ENCODE measurements at places on chromosomes 5 and 9.

DNA sequence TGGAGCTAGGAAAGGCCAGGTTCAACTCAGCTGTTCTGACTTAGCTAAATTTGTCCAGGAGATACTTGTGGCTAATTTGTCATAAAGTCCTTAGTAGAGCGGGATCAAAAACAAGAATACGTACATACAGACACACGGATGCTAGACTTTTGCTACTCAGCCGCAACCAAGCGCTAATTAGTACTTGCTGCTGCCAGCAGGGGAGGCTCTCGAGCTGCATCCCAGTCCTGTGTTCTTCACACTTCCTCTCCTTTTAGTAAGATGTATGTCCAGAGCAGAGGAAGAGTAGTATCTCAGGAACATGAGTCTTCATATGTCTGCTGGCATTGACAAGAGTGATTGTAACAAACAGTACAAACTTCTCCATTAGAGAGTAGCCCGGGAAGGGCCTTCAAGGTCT lies 58.3 kb downstream of the CYFIP2 start:
- no peak for DNase-seq

DNA sequence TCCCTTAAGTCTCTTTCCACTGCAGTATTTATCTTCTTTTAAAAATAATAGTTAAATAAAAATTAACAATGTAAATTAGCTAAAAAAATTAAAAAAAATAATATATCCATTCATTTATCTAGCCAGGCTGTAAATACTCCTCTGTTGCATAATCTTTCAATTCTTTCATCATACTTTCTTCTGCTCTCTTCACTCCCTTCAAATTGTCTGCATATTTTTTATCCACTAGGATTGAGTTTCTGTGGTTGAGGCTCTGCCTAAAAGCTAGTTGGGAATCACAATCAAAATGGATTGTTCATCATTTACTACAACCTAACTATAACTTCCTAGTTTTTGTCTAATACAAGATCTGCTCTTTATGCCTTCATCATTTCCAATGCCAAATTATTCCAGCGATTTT lies 182.2 kb downstream of the PDE4D start:
- DNase-seq = no peak

- DNase-seq = no peak
Measured at GRCh38 chr5:40224421-40224820, 455.3 kb upstream of the PTGER4 start.

GRCh38 chr5:53575101-53575500 lies 14.7 kb downstream of the NDUFS4 start:
- no peak for DNase-seq

DNA sequence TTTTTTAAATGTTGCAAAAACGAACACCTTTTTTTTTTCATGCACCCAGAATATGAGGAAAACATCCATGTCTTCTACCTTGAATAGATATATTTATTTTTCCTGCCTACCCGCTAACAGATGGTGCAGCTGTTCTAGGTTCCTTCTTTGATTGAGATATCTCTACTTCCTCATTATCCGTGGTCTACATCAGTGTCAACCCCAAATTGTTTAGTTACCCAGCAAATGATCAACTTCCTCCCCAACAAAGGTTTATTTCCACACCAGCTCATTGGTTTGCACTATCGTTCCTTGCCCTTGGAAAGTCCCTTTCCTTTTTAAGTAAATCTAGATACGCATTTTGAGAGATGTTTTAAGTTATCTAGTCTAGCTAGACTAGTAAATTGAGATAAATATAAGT lies 166.4 kb downstream of the PRR16 start:
- DNase-seq = no peak

- DNase-seq = no peak
Measured at GRCh38 chr5:2267991-2268390, 385.3 kb upstream of the IRX4 start.

GRCh38 chr5:114176356-114176755 lies 185.5 kb upstream of the KCNN2 start:
- no peak for DNase-seq

DNA sequence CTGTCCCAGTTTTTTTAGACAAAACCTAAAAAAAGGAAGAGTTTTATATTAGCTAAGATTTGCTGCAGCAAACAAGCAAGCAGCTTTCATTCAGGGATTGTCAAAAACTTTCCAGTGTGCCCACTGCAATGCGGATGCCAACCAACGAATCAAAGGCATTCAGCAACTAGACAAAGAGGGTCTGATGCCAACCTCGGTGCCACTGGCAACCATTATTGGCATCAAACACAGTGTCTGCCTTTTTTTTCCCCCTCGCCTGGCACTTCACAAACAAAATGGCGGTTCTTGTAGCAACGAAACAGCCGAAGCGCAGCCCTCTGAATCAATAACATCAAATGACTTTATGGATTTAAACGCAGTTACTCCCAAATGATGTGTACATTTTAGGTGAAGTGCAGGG lies 10.4 kb downstream of the NFIB start:
- no peak for DNase-seq

DNA sequence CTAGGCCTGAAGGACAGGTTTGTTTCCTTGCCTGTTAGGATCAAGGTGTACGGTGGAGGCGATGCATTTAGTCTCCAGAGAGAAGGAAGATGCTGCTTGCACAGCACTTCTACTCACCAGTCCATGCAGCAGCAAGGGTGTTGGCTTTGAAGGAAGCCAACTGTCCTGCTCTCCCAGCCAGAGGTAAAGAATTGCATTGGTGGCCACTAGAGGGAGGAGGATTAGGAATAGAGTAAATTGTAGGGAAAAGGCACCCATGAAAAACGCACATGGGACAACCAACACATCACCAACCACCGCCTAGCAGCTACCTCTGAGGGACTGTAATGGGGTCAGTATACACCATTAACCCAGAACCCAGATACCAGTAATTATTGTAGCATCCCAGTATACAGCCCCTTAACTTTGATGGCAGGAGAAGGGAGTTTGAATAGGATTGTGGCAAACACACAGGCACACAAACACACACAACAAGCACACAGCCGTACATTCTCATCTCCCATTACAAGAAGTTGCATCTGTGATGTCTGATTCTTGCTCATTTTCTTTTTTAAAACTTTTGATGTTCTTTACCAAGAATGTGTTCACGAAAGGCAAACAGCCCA lies 267.7 kb downstream of the ADAMTS6 start:
- DNase-seq = no peak

DNA sequence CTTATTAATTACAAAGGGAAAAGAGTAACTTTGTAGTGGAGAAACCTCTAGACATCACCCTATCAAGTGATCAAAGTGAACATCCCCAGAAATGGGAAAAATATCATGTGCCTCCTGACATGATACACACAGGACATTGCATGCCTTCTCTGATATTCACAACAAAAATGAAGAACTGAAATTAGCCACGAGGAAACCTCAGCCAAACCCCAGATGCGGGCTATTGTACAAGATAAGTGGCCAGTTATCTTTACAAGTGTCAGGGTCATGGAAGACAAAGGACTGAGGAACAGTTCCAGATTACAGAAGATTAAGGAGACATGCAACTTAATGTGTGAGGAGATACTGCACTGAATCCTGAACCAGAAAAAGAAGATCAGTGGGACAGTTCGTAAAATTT lies 23.8 kb upstream of the NPM1 start:
- no peak for DNase-seq

DNA sequence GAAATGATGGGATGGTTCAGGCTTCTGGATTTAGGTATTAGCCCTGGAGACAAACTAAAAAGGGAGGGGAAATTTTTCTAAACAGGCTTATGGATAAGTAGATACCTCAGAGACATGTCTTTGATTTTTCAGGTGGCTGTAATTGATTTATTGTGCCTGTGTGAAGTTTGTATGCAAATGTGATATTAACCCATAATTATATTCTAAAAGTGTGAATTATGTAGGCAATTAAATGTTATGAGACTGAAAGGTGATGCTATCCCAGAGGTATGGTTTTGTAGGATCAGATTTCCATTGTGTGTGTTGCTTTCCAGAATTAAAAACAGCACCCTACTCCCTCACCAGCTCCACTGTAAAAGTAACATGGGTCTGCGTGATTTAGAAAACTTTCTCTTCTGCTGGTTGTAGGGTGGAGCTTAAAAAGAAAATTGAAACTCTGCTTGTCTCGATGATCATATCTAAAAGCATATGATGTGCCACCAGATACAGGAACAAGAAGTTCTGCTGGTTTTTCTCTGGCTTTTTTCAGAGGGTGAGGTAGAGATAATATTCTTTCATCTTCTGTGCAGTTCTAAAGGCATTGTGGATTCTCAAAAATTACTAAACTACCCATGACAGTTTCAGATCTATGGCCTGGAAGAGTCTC lies 71.8 kb upstream of the TAF11L2 start:
- DNase-seq = no peak

Measured in activated CD8-positive, alpha-beta memory T cell treated with anti-CD3 and anti-CD28 coated beads for 1 hour (primary cell).